ENCODE measurements at places on chromosomes 16 and 17. TPM values are rescaled to one million over a fixed set of nuclear protein-coding genes. Genes with fewer than 3 reads are reported as not detected.

Gene EVPLL
- total RNA-seq = not detected

Gene ZNF469
- 5.8 TPM for total RNA-seq

Gene EXOSC6
- 39.6 TPM for total RNA-seq

Gene CCDC200
- total RNA-seq = not detected

Gene GNGT2
- total RNA-seq = 4.6 TPM

Gene CLDN7
- total RNA-seq = 13.4 TPM

Gene ACSM2B
- under 0.01 TPM for total RNA-seq

Gene NTN3
- total RNA-seq = under 0.01 TPM

Gene TP53TG3C
- total RNA-seq = not detected

Gene ETV4
- total RNA-seq = 20.3 TPM

Gene IRX6
- not detected for total RNA-seq

Gene EVPL
- not detected for total RNA-seq

Gene CRLF3
- total RNA-seq = 20.2 TPM

Gene TM4SF5
- not detected for total RNA-seq
